ENCODE measurements at places on chromosomes 1 and 21. TPM values are rescaled to one million over a fixed set of nuclear protein-coding genes. Genes with fewer than 3 reads are reported as not detected.
A peak's percentile ranks its signal among the peaks of the same experiment; 100 is the strongest.

DNA sequence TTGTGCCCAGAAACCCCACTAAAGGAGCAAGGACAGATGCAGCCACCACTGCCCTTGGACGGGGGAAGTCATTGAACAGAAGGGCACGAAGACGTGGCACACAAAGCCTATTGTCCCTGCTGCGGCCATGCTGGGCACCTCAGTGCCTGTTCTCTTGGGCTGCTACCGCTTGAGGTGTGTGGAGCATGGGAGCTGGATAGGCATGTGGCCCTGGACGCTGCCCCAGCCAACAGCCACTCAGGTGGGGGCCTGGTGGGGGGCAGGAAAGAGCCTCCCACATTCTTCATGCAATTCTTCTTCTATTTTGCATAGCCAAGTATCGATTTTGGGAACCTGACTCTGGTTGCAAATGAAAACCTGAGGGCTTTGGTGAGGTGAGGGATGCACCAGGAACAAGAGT is 337.2 kb downstream of the RPS6KC1 start:
- no peak for DNase-seq

DNA sequence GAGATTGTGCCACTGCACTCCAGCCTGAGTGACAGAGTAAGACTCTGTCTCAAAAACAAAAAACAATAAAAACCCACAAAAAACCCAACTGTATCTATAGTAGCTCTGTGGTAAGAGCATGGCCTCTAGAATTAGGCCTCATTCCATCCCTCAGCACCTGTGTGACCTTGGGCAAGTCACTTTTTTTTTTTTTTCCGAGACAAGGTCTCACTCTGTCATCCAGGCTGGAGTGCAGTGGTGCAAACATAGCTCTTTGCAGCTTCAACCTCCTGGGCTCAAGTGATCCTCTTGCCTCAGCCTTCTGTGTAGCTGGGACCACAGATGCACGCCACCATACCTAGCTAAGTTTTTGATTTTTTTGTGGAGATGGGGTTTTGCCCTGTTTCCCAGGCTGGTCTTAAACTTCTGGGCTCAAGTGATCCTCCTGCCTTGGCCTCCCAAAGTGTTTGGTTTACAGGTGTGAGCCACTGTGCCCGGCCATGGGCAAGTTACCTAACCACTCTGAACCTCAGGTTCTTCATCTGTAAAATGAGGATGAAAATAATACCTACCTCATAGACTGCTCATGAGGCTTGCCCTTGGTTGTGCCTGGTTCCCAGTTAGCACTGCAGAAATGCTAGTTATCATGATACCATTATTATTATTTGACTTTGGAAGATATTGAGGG is 15.3 kb upstream of the MYOM3 start:
- DNase-seq, result no peak

DNA sequence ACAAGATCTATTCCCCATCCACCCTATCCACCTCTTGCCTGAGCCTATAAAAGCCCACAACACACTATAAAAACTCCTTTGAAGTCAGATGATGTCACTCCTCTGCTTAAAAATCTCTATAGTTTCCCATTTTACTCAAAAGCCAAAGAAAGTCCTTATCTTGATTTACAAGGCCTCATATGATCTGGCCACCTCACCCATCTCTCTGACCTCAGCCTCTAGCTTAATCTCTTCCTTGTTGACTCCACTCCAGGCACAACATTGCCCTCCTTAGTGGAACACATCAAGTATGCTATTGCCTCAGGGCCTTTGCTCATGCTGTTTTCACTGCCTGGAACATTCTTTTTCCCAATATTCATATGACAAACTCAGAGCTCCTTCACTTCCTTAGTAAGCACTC is 33.3 kb downstream of the ZNF281 start:
- DNase-seq, result no peak

DNA sequence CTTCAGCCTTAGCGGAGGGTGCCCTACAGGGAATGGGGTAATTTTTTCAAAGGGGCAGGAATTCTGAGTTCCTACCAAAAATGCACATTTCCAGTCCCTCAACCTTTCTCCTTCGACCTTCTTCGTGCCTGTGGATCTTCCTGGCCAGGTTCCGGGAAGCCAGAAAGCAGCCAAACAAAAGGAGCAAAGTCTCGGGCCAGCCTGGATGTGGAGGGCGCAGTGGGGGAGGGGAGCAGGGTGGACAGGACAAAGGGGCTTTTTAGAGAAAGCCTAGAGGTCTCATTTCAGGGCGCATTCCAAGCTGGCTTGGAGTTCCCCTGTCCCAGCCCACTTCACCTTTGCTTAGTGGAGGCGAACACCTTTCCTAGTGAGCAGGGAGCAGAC is 2.9 kb upstream of the INAVA start:
- DNase-seq, result no peak

GRCh38 chr1:34709547-34709946 is 45.3 kb upstream of the GJB5 start:
- DNase-seq, result no peak

DNA sequence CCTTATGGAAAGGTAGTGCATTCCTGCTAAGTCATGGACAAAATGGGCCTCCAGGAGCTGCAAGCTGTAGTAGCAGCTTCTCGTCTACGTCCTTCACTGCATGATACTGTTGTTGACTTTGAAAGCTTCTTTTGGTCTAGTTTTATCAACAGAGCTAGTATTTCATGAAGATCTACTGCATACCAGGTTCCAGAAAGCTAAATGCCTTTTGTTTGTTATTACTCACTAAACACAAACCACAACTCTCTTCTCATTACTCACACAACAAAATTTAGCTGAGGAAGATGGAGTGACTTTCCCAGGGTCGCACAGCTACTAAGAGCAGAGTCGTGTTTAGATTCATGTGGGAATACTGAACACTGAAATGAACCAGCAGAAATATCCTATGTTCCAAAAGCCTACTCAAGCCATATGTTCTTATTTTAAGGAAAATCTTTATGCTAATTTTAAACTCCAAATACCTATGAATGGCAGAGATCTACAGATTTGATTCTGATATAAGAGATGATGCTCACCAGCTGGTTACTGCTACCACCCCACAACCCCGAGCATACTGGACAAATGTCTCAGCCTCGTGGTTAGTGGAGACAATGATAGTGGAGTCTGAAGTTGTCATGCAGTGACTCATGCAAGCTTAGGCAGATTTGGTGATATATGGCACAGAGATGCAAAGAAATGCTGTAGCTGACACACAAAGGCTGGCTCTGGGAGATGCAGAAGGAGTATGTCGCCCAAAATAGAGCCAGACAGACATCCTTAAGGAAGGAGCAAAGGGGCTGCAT is 20.6 kb downstream of the PGBD2 start:
- DNase-seq, result no peak

DNA sequence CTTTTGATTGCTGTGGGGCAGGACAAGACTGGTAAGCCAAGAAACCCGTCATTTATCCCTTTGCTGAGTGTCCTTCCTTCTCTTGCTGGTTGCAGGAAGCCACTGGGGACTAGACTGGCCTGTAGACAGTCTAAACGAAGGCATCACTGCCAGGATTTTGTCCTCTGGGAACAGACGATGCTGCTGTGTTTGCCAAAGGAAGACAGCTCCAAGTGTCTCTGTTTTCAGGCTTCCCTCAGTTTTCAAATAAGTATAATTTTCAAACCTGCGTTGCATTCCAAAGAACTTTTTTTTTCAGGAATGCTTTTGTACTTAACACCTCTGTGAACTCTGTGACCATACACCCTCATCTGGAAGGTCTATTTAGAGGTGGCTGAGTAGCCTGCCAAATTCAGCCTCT is 269.4 kb downstream of the HLX start:
- peak; percentile 17 for DNase-seq

- DNase-seq, result no peak
These were observed 19.4 kb downstream of the SOAT1 start for GRCh38 chr1:179313004-179313403.

- no peak for DNase-seq
These were observed 44.8 kb downstream of the NRDC start for GRCh38 chr1:51833700-51834099.

DNA sequence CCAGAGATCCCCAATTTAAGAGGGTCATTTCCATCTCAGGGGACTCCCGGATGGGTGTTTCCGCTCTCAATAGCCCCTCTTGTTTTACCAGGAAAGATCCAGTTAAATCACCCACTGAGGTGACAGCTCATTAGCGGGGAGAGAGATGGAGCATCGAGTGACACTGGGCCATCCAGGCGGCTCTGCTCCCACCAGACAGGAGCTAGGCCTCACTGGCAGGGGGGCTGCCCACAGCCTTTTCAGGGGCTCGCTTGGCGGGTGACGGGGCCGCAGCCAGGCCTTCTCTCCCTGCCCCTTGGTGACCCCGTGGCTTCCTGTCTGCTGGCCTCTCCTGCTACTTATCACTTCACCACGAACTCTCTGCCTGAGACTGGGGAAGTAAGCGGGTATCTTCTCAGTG is 26.7 kb upstream of the SPSB1 start:
- no peak for DNase-seq

DNA sequence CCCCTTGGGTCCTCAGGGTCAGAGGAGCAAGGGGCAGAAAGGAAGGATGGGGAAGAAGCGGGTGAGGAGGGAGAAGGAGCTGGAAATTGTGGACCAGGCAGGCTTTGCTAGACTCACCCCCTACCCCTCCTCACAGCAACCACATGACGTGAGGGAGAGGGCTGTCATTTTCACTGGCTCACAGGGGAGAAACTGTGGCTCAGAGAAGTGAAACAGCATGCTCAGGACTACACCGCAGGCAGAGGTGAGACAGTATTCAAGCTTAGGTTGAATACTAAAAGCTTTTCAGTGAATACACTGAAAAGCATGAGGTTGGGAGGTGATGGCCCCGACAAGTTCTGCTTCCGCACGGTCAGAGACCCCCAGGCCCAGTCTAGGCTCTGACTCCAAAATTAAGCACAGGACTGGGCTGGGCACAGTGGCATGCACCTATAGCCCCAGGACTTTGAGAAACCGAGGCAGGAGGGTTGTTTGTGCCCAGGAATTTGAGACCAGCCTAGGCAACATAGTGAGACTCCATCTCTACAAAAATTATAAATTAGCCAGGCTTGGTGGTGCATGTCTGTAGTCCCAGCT is 1.2 kb upstream of the CLEC20A start:
- no peak for DNase-seq

GRCh38 chr1:217393896-217394295 is 237.0 kb downstream of the GPATCH2 start:
- no peak for DNase-seq

DNA sequence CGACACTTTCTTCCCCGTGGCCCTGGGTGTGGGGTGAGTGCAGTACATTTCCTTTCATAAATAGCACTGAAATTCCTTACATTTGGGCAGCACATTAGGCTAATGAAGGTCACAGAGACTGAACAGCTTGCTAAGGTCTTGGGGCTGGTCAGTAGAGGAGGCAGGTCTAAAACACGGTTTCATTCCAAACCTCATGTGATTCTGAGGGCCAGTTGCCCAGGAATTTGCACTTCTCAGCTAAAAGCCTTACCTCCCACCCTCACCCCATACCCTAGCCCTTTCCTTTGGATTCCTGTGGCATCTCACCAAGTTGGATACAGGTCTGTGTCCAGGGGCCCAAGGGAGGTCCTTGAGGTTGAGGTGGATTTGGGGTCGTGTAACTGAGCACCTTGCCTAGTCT is 147.8 kb upstream of the CD34 start:
- no peak for DNase-seq

DNA sequence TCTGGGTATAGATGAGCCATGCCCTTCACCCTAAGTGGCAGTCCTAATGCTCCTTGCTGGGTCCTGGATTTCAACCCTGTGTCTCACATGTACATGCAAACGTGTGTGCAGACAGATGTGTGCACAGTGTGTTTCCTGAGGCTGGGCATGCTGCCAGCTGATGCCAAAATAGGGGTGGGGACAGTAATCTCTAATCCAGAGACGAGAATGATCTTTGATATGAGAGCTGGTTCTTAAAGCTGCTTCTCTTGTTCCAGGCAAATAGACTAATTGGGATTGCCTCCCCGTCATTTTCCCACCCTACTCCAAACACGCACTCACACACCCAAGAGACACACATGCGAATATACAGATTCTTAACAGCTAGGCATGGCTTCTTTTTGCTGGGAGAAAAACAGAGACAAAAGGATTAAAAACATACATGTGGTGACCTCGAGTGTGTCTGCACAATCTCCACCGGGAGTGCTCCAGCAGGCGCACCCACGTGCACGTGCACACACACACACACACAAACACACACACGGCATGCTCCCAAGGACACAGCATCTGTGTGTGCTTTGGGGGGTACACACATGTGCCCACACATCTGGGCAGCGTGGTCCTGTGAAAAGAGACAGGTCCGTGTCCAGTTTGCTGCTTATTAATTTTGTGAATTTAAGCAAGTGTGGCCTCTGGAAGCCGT is 102.1 kb upstream of the ZBTB40 start:
- DNase-seq, result no peak

DNA sequence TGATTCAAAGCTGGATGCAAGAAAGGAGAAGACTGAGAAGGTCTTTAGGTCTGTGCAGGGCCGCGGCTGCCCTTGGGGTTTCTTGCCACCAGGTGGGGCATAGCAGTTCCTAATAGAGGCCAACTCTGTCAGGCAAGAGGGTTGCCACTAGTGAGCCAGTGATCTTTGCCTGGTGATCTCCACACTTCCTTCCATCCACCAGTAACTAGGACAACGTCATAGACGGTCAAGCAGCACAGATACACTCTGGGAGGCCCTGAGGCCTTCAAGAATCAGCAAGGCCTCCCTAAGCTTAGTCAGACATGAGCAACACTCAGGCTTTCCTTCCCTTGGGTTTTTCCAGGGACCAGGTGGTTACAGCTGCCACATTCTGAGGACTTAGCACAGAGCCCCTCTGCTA is 32.9 kb upstream of the ATP2B4 start:
- no peak for DNase-seq

- peak; percentile 43 for DNase-seq
These were observed 193.8 kb upstream of the EDN2 start for GRCh38 chr1:41678111-41678878.

DNA sequence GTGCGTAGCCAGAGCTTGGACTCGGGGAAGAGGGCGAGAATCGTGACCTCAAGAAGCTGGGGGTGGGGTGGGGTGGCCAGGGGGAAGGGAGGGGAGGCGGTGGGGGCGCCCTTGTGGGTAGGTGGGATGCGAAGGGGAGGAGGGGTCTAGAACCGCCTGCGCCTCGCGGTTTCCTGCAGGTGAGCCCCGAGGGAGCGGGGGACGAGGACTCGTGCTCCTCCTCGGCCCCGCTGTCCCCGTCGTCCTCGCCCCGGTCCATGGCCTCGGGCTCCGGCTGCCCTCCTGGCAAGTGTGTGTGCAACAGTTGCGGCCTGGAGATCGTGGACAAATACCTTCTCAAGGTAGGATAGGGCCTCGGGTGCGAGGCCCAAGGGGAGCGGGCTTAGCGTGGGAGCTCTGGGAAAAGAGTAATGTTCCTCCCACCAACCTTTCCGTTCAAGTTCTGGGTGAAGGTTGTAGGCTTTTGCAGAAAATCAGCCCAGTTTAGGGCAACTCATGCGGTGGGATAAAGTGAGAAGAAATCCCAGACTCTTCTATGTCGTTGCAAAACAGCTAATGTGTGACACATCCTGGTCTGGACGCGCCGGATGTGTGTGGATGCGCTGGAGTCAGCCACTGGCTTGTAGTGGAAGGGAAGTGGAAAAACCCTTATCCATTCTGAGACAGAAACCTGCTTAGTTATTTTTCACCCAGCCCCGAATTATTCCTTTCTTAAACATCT is 2.9 kb downstream of the LHX8 start:
- DNase-seq, result no peak

The YOD1 gene
- polyA plus RNA-seq, result 3.7 TPM

The TACSTD2 gene
- polyA plus RNA-seq, result 0.22 TPM

The LCA5L gene
- 0.58 TPM for polyA plus RNA-seq

The SLC1A7 gene
- polyA plus RNA-seq, result 0.66 TPM

The RGS13 gene
- not detected for polyA plus RNA-seq

The MROH9 gene
- not detected for polyA plus RNA-seq

The CSMD2 gene
- polyA plus RNA-seq, result 0.07 TPM

The B3GALT2 gene
- 20.0 TPM for polyA plus RNA-seq

The IER5 gene
- polyA plus RNA-seq, result 21.7 TPM

The PCP4 gene
- polyA plus RNA-seq, result 1.0 TPM

The FAM229A gene
- 13.4 TPM for polyA plus RNA-seq

Measured in heart right ventricle (tissue), 16 donors.